ENCODE measurements at places on chromosomes 1 and 21.

DNA sequence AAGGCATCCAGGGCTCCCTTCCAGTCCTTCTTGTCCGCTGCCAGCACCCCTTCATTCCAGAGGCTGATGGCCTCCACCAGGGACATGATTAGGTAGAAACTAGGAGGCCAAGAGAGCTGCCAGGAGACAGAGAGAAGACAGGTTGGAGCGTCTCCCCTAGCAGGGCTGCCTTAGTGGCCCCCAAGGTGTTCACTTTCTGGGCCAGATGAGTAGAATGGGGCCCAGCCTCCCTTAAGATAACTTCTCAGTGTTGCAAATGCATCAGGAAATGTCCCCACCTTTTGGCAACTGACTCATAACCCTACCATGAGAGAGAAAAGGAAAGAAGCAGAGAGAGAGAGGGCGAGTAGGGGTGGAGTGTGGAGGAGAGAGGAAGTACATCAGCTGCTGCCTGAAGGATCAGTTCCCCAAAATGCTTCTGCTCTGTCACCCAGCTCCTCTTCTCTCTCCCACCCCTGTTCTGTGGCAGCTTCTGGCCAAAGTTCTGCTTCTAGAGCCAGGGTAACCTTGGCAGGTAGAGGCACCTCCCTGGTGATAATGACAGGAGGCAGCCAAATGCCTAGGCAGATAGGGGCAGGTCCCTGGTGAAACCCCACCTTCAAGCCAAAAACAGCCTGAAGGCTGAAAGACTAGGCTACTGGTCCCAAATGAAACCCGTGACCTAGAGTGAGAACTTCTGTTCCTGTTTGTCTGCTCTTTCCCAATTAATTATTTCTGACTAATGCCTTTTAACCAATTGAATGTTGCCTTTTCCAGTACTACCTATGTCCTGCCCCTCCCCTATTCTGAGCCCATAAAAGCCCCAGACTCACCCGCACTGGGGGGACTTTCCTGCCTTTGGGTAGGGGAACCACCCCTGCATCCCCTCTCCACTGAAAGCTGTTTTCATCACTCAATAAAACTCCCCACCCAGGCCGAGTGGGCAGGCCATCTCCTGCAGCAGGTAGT lies at the start of gene NCF2:
Gene NCF2 (minus strand): TSS at position 216 of the 948 bp plus-strand sequence. CDS start 130 bp downstream, at position 86.
- DNase-seq: no peak

DNA sequence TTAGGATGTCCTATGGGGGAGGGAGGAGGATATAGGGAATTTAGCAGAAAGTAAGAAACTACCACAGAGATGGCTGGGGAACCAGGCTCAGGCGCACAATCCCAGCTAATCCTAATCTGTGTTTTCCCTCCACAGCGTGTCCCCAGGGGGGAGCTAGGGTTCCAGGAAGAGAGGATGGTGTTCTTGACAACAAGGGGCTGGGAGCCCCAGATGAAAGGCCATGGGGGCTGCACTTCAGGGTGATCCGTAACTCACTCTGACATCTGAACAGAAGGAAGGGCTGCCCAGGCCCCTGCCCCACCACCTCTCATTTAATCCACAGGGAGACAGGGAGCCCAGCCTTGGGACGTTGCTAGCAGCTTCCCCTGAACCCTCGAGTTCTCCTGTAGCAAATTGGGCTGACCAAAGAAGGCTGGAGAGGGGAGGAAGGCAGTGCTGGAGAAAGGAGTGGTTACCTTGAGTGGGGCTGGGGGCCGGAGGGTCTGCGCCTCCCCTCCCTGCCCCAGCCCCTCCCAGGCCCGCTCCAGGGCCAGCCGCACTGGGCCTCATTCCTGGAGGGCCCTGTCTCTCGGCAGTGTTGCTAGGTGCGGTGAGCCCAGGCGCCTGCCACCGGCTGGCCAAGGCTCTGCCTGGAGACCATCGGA lies 131.7 kb downstream of the TMEM53 start:
- DNase-seq: no peak

GRCh38 chr1:41534181-41535076 lies 49.9 kb upstream of the EDN2 start:
- no peak for DNase-seq

- DNase-seq: no peak
These were observed 17.8 kb upstream of the HSD3B1 start for GRCh38 chr1:119489201-119489600.

DNA sequence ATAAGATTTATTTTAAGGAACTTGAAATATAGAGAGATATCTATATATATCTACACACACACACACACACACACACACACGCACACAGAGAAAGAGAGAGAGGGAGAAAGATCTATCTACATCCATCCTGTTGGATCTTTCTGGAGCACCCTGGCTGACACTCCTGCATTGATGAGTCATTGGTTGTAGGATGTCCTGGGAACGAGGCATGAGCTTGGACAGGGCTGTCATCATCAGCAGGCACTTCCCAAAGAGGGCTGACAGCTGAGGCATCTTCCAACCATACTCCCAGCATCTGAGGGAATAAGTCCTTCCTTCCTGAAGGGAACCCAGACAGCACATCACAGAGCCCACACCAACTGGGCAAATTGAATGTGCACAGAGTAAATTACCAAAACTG lies 99.1 kb upstream of the ERG start:
- peak; percentile 35 for DNase-seq

- DNase-seq: peak; percentile 51
These were observed 129.2 kb downstream of the RGS21 start for GRCh38 chr1:192445839-192446489.

DNA sequence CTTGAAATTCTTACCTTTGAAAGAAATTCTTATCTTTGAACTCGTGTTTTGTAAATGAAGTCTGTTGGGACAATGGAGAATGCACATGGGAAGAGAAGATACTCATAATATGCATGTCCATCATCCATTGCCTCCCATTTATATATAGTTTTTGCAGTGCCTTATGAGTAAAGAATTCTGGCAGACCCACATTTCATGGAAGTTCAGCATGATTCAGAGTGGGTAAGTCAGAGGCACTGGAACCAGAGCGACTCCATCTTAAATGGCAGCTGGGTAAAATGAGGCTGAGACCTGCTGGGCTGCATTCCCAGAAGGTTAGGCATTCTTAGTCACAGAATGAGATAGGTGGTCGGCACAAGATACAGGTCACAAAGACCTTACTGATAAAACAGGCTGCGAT lies 13.8 kb downstream of the LAX1 start:
- no peak for DNase-seq

GRCh38 chr1:224791362-224791941 lies 138.0 kb upstream of the DNAH14 start:
- DNase-seq: no peak

DNA sequence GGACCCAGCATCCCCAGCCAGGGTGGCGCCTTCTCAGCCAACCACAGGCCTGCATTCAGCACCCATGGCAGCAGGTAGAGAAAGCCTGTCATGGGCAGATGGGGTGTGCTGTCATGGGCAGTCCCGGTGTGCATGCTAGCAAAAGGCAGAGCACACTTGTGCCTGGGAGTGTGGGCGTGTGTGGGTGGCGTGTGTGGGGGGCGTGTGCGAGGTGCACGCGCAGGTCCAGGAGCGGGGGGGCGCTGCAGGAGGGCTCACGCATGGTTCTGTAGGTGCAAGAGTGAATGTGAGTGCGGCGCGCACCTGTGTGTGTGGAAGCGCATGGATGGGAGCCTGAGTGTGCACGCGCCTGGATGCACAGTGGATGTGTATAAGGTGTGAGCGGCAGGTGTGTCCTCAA lies 137.2 kb downstream of the CASZ1 start:
- DNase-seq: no peak
